ENCODE measurements at places on chromosomes 11 and 22. TPM values are rescaled to one million over a fixed set of nuclear protein-coding genes. Genes with fewer than 3 reads are reported as not detected.

P2RY2 gene
- 0.07 TPM for total RNA-seq

PRDX5 gene
- 119 TPM for total RNA-seq

CALCA gene
- not detected for total RNA-seq

SYT8 gene
- total RNA-seq = not detected
